Fibroblast of the aortic adventitia (primary cell): ENCODE measurements at places on chromosomes 16 and 17. TPM values are rescaled to one million over a fixed set of nuclear protein-coding genes. Genes with fewer than 3 reads are reported as not detected.

DNA sequence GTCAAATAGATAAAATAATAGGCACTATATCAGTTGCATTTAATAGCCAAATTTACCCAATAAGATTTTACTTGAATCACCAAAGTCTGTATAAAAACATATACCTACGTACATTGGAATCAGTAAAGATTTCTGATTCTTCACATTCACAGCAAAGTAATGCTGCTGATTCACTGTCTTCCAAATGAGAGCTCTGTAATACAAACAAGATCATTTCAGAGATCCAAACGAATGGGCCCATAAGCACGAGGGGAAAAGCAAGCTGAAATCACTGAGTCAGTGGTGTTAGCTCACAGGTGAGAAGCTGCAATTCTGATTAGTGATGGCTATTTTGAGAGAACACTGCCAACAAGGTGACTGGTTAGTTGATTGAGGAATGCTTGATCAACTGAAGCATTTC is 81.3 kb downstream of the SSH2 start:
- no peak for DNase-seq

The KCNAB3 gene
- total RNA-seq = 1.3 TPM in 1 of 2 replicates, not detected in the other

GRCh38 chr17:80967404-80967872 is 24.2 kb upstream of the CHMP6 start:
- DNase-seq = no peak

The TMEM220 gene
- total RNA-seq = 4.1 and 6.2 TPM in 2 replicates

The PIMREG gene
- total RNA-seq = 0.90 and 13.1 TPM in 2 replicates
